Hematopoietic multipotent progenitor cell treated with erythropoietin and hydrocortisone succinate and interleukin-3 and kit ligand, for 17 days (in vitro differentiated cells): ENCODE measurements at places on chromosomes 11 and 22.
A peak's percentile ranks its signal among the peaks of the same experiment; 100 is the strongest.

- no peak for DNase-seq
Measured at GRCh38 chr11:19420868-19421533, 180.3 kb upstream of the E2F8 start.

DNA sequence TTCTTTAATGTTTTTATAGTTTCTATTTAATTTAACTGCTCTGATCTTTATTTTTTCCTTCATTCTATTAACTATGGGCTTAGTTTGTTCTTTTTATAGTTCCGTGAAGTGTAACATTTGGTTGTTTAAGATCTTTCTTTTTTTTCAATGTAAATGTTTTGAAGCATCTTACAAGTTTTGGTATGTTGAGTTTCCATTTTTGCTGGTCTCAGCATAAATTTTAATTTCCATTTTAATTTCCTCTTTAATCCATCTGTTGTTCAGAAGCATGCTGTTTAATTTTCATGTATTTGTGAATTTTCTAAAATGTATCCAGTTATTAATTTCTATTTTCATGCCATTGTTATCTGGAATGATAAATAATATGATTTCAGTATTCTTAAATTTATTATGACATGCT, 17.0 kb upstream of the GLYATL2 start:
- no peak for DNase-seq

- DNase-seq: no peak
Measured at GRCh38 chr22:32917577-32918354, 116.3 kb downstream of the TIMP3 start.

GRCh38 chr11:73335204-73335923, 27.3 kb downstream of the ARHGEF17 start:
- peak; percentile 75 for DNase-seq

DNA sequence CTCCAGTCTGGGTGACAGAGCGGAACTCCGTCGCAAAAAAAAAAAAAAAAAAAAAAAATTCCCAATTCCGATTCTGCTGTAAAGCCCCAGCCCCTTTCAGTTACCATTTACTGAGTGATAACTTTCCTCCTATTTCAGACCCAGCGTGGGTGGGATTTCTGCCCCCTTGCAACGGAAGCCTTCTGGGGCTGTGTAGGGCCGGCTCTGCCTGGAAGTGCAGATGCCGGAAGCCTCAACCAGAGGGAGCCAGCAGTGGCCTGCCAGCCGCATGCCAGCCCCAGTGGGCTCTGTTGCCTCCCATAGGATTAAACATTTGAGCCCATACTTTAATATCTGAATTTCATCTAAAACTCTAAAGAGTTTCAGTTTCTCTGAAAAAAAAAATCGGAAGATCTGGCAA, 60.0 kb upstream of the NUP50 start:
- DNase-seq: no peak

DNA sequence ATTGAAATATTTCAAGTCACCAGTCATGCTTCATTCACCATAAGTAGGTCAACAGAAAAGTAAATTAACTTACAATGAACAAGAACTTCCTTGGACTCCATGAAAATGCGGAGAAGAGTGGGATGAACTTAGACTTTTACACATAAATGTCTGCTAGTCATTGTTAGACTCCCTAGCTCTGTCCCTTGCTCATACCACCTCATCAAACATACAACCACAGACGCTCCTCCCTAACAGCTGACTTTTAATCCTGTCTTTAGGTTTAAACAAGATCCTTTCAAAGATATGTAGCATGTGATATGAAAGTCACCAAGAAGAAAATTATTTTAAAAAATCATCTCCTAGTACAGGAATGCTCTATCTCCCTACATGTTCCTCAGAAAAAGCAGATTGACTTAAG, 248.1 kb downstream of the DLG2 start:
- no peak for DNase-seq

- DNase-seq: no peak
Measured at GRCh38 chr11:35038211-35038928, 100.6 kb upstream of the CD44 start.

DNA sequence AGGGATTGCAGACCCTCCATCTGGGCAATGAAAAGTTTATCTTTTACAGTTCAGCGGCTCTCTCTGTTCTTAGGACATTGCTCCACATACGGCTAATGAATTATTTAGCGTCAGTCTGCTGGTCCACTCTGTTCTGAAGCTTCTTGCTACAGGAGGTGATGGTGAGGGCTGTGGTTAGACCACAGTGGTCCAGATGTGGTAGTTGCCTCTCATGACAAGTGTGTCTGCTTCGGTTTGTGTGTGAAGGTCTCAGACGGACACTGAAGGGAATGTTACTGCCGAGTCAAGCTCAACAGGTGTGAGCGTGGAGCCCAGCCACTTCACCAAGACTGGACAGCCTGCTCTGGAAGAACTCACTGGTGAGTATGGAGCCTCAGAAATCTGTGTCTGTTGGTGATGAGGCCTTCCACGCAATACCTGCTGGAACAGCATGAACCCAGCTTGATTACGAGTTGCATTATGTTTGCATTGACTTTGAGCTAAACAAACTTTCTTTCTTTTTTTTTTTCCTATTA, 220.8 kb downstream of the DBX1 start:
- DNase-seq: no peak

- no peak for DNase-seq
Measured at GRCh38 chr11:72631806-72632731, 42.2 kb downstream of the PDE2A start.

DNA sequence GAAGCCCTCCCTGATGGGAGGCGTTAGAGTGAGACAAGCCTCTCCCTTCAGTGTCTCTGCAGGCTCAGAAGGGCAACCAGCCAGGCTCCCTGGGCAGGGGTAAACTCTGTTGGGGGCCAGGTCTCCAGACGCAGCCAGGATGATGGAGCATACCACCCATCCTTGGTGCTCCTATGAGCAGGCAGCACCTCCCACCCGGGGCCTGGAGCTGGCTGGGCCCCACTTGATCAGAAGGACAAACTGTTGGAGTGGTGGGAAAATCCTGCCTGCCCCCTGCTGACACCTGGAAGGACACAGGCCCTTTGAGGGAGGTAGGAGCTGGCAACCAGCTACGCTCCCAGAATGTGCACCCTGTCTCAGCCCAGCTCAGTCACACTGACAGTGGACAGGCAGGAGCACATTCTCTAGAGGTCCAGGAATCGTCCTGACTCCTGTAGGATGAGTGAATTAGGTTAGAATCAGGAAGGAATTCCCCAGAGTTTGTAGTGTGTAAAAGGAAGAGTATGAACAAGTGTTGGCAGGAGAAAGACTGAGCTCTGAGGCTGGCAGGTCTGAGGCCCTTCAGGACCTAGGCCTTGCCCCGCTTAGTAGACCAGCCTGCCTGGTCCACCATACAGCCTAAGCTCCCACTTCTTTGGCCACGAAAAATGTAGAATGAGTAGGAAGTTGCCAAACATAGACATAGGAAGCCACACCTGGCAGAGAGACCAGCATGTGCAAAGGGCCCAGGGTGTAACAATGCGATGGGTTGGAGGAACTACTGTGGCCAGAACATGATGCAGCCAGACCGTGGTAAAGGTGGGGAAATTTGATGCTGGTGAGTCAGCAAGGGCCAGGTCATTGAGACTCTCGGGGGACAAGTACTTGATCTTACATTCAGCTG, 19.1 kb downstream of the ARHGEF17 start:
- no peak for DNase-seq

- no peak for DNase-seq
Measured at GRCh38 chr11:72760539-72761405, 8.6 kb upstream of the ARAP1 start.

- DNase-seq: no peak
Measured at GRCh38 chr22:44033287-44033686, 9.2 kb downstream of the PARVB start.

- no peak for DNase-seq
Measured at GRCh38 chr22:38732251-38732815, 23.5 kb downstream of the SUN2 start.

- DNase-seq: no peak
Measured at GRCh38 chr11:69387409-69387885, 93.5 kb downstream of the MYEOV start.

- DNase-seq: no peak
Measured at GRCh38 chr11:7501894-7502293, 11.9 kb upstream of the PPFIBP2 start.

DNA sequence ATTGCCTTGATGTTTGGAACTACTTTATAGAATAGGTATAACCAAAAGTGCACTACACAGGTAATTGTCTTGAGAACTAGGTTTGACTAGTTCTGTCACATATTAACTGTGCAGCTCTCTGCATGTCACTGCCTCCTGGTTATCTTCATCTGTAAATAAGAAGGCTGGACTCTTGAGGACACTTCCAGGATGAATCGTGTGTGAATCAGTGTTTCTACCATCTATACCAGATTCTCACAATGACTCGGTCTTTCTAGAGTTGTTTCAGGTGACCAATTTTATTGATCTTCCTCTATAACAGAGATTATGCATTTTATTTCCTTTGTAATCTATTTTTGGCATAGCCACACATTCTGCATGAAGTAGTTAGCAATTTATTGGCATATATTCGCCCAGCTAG, 1181.0 kb upstream of the TENM4 start:
- no peak for DNase-seq

DNA sequence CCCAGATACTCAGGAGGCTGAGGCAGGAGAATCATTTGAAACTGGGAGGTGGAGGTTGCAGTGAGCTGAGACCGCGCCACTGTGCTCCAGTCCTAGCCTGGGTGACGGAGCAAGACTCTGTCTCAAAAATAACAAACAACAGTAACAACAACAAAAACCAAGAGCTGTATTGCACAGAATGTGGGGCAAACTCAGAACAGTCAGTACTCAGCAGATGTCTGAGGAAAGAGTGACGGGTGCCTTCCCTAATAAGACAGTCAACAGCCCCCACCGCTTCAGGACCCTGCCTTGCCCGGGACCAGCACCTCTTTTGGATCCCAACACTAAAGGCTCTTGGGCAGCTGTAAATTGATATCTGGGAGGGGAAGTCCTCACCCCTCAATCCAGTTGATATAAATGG, 40.3 kb downstream of the RIBC2 start:
- no peak for DNase-seq

DNA sequence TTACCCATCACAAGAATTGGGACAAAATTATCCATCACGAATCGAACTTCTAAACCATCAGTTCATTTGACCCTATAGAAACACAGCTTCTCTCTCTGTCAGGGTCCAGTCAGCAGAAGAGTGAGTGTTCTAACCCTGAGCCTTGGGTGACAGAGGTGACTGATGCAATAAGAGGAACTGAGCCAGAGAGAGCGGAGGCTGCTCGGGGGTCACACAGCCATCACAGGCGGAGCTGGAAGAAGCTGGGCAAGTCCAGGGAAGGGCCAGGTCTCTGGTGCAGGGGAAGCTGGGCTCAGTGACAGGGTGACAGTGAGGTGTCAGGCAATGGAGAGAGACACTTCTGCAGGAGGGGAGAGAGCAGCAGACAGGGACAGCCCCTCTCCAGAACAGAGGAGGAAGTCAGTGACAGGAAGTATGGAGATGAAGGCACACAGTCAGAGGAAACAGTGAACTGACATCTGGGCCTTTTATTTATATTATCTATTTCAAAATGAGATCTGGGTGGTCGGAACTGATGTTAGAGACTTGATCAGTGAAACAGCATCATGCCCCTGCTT, 184.0 kb upstream of the TBCEL start:
- no peak for DNase-seq
